ENCODE measurements at places on chromosomes 3 and 15.

- DNase-seq = no peak
Observed at GRCh38 chr15:66923438-66923881, 141.9 kb upstream of the SMAD3 start.

GRCh38 chr15:50186752-50187151 is 4.8 kb downstream of the SLC27A2 start:
- no peak for DNase-seq

GRCh38 chr3:146818866-146819265 is 213.7 kb upstream of the PLSCR5 start:
- DNase-seq = no peak

- DNase-seq = no peak
Observed at GRCh38 chr3:98561727-98562521, 30.1 kb downstream of the GPR15 start.

- DNase-seq = no peak
Observed at GRCh38 chr3:94548581-94549316, 485.9 kb downstream of the NSUN3 start.

GRCh38 chr3:112627419-112627818 is 13.5 kb downstream of the CCDC80 start:
- no peak for DNase-seq

- DNase-seq = no peak
Observed at GRCh38 chr3:5186858-5187155, 700 bp upstream of the EDEM1 start.

DNA sequence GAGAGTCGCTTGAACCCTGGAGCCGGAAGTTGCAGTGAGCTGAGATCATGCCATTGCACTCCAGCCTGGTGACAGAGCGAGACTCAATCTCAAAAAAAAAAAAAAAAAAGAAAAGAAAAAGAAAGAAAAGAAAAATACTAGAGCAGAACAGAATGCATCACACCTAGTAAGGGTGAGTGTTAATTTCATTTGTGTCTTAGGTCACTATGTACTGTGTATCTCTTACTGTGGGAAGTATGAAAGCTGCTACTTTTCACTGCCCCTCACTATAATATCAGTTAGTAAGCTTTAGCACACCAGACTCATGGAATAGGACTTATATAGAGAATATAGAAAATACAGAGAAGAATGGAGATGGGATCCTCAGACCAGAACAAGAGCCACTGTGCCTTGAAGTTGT is 45.9 kb upstream of the RASA2 start:
- DNase-seq = no peak

DNA sequence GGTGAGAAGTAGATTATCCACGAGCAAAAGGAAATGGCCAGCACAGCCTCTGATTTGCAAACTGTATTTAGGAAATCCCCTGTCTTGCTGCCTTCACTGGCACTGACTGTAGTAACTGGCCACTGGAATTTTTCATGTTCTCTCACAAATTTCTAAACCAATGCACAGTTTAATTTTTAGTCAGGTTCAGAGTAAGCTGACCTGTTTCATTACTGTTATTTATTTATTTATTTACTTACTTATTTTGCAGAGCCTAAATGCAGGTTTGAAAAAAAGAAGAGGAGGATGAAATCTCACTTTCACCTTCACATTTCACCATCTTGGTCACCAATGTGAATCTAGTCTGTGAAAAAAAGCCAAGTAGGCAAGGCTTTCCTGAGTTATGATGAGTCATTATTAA is 291.0 kb downstream of the PLOD2 start:
- DNase-seq = no peak

- no peak for DNase-seq
Observed at GRCh38 chr3:31039145-31039544, 144.7 kb upstream of the GADL1 start.

DNA sequence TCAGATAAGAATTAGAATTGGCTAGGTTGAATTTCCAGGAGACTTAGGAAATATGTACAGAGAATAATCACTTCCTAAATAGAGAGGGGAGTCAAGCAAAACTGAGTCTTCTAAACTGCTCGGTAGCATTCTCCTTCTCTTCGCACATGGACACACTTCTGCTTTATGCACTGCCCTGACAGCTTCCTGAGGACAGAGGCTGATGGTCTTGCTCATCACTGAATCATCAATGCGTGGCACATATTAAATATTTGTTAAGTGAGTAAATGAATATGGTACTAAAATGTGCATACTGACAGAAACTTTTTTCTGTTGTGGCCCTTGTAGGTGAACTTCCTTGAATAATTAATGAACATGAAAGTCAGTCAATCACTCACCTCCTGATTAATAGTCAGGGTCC is 315.5 kb downstream of the FHIT start:
- no peak for DNase-seq

GRCh38 chr3:137693791-137694190 is 70.3 kb upstream of the SOX14 start:
- no peak for DNase-seq

- no peak for DNase-seq
Observed at GRCh38 chr3:120470870-120471269, 20.1 kb upstream of the FSTL1 start.

DNA sequence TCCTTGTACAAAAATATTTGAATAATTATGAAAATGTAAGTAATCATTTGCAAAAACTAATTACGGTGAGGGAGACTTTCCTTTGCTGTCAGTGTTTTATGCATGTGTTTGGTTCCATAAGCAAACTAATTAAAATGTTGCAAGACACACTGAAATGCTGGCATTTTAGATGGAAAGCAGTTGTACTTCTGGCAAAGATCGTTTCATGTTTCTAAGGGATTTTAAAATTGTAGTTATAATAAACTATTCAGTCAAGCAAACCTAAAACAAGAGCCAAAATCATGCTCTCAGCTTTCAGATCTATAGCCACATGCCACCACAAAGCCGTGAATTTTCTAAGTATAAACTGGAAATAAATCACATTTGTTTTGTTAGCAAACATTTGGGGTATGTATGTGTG is 240.1 kb upstream of the ZNF385D start:
- DNase-seq = no peak

- no peak for DNase-seq
Observed at GRCh38 chr3:31193871-31194270, 299.4 kb upstream of the GADL1 start.

GRCh38 chr3:70789878-70790277 is 477.4 kb upstream of the MDFIC2 start:
- no peak for DNase-seq

GRCh38 chr3:180036671-180037455 is at the start of gene PEX5L:
Gene PEX5L, minus strand, starts transcription at chr3:180036937. Its CDS starts 338 bp downstream, at chr3:180036599.
- peak; percentile 20 for DNase-seq

DNA sequence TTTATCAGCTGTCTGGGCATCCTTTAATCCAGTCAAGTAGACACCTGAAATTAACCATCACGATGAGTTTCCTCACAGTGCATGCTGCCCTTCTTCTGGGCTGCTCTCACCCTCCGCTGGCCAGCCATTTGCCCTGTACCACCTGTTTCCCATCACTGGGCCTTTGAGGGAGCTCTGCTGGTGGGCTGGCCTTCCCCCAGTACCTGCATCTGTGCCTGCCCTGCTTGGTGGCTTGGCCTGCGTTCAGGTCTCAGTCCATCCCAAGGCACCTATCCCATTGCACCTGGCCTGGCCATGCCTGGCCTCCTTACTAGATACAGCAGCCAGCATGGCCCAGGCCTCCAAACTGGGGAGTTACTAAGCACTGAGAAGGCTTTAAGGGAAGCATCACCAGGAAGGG is 413.2 kb downstream of the NTRK3 start:
- no peak for DNase-seq

DNA sequence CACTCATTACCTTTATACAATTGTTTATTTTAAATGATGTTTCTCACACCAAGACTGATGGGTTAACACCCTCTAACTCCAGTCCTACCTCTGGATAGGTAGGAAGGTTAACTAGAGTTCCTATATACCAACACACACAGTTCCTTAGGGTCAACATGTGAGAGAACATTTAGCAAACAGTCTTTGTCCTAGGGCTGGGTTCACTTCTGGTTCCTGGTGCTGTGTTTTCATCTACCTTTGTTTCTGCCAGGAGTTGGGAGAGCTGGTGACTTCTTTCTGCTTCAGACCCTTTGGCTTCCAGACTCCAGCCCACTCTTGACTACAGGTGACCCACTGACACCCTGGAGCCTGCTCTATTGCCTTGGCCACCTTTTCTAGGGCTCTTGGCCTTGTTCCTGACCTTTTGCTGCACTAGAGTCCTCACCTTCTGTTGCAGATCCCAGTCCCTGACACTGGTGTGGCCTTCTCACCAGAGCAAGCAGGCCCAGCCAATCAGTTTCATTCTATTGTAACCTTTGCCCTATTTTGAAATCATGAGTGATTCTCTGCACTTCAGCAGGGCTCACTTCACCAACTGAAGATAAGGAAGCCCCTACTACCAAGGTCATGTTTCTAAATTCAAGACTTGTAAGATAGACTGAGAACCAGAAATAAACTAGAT is 50.0 kb upstream of the SECISBP2L start:
- no peak for DNase-seq

DNA sequence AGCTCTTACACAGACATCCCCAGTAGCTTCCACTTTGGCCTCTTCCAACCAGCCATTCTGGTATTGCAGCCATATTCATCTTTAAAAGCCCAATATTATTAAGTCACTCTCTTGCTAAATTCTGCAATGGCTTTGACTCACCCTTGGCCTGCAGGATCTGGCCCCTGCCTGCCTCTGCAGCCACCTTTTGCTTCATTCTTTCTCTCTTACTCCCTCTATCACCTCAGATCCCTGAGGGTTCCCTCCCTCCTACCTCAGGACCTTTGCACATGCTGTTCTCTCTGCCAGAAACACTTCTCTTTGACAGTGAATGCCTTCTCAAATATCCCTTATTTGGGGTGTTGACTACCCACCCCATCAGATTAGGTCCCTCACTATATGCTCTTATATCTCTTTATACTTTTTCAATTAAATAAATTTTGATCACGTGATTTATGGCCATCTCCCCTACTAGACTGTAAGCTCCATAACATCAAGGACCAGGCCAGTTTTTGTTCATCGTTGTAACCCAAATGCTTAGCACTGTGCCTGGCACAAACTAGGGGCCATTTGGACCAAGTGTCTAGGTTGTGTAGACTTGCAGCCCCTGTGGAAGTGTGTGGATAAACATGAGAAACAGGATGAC is 32.3 kb upstream of the UBE2Q2 start:
- DNase-seq = no peak

- DNase-seq = no peak
Observed at GRCh38 chr3:135807879-135808278, 157.6 kb upstream of the PPP2R3A start.

DNA sequence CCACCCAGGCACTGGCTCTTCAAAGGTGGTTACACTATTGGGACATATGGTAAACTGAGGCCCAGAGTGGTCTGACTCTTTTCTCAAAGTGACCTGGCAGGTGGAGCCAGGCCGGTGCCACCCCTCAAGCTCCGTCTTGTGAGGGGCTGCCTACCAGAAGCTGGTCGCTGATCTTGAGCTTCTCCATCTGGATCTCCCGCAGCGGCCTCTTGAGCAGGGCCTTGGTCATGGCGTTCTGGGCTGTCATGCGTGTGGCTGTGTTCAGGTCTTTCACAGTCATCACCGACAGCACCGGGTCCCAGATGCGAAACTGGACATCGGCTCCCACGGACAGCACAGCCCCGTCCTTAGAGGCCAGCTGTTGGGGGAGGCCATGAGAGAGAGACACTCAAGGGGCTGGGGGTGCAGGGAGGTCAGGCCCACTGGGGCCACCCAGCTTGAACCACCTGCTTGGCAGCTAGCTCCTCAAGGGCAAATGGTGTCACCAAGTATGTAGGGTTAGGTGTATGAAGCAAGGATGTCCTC is 3.6 kb downstream of the STOML1 start:
- no peak for DNase-seq

- no peak for DNase-seq
Observed at GRCh38 chr3:15010664-15011063, 54.5 kb downstream of the MRPS25 start.

GRCh38 chr3:12796171-12797123 is at the start of gene CAND2:
Gene CAND2, plus strand, starts transcription at chr3:12796680. Its CDS starts 41 bp downstream, at chr3:12796721.
- DNase-seq = no peak

DNA sequence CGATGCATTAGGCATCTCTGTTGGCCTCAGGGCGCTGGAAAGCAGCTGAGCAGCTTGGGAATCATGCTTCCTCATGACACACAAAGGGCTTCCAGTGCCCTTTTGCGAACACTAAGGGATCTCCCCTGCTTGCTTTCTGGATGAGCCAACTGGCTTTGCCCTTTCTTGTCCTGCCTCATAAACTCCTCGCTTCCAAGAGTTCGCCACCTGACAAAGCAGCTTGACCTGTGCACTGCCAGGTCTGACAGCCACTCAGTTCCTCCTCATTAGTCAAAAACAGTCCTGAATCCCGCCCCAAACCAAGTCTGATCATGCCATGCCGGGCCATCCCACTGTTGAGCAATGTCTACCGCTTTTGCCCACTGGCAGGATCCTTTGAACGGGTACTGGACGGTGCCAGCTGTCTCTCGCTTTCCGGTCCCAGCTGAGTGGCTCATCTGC is 265.4 kb upstream of the LYSMD4 start:
- peak; percentile 54 for DNase-seq

- DNase-seq = no peak
Observed at GRCh38 chr15:59694779-59695178, 5.7 kb upstream of the BNIP2 start.

DNA sequence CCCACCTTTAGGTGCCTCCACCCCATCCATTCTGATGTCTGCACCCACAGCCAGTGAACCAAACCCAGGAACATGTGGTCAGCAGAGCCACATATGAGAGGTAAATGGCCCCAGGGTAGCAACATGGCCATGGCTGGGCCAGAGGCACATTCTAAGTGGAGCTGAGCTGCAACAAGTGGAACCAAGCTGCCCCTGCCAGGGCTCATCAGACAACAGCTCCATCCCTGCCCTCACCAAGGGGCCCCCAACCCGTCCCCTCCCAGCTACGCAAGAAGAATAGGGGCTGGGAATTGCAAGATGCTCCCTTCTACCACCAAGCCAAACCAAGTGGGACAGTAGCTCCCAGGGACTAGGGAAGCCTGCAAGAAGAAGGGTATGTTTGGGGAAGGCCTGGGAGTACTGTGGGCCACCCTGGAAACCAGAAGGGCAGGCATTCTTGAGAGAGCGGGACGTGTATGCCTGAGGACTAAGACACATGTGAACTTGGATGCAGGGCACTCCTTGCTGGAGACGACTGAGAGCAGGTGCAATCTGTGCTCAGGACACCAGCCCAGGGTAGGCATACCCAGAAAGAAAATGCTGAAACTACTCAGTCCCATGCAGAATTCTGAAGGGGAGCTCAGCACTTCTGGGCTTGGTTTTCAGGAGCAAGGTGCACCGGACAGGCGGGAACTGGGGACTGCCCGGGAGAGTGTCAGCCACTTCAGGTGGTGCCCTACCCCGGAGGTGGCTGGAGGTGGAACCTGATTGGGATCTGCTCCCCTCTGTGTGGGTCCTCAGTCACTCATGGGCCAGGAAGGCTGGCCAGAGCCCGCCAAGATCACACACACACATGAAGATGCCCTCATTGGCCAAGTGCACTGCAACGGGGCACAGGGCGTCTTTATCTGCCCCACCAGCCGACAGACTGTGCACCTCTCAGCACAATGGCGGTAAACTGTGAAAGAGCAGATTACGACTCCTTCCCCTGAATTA is 9.5 kb downstream of the MYL3 start:
- no peak for DNase-seq

DNA sequence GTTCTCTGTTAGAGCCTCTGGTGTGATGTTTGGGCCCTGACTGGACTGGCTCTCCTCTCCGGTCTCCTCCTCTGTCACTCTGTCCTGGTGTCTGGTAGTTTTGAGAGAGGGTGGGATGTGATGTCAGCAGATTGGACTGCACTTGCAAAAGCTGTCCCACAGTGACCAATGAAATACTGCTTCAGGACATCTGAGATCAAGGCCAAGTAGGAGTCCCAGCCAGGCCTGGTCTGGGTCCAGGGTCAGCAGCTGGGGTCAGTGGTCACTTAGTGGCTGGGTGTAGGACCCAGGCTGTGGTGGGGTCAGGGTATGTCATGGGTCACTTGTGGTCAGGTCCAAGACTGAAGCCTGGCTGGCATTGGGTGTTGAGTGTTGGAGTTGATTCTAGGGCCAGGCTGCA is 20.9 kb downstream of the ALDH1L1 start:
- DNase-seq = no peak

Data from HTR-8/SVneo (cell line).